Motor neuron (in vitro differentiated cells): ENCODE measurements at places on chromosomes 16 and 17. TPM values are rescaled to one million over a fixed set of nuclear protein-coding genes. Genes with fewer than 3 reads are reported as not detected.

DNA sequence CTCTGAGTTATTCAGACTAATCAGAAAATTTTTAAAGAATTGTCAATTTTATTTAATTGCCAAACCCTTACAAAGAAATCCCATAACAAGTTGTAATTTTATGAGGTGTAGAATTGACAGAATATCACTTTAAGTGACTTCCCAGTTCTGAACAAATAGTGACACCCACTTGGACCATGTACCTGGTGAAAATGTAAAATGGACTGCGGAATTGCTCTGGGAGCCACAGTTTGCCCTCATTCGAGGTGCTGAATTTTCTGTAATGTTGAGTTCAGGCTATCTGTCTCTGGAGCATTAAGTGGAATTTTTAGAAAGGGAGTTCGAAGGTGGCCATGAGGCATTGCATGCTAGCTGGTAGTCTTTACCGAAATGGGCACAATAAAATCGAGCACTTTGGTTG lies 5.1 kb downstream of the GNAO1 start:
- ATAC-seq = no peak

DNA sequence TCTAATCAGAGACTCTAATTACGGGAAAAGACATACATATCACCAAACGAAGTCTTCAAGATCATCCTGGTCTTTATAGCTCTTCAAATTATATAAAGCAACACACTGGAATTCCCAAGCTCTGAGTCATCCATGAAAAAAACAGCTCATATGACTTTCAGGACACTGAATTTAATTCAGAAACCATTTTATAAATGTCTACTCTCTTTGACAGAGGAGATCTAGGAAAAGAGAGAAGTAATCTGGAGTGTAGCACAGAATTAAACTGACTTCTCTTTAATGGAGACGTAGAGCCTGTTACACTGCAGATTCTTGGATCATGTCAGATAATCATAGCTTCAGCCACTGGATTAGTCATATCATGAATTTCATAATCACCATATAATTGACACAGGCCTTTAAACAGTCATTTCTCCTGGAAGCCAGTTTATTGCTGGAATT lies 86.8 kb upstream of the WSB1 start:
- ATAC-seq = peak; percentile 88

DNA sequence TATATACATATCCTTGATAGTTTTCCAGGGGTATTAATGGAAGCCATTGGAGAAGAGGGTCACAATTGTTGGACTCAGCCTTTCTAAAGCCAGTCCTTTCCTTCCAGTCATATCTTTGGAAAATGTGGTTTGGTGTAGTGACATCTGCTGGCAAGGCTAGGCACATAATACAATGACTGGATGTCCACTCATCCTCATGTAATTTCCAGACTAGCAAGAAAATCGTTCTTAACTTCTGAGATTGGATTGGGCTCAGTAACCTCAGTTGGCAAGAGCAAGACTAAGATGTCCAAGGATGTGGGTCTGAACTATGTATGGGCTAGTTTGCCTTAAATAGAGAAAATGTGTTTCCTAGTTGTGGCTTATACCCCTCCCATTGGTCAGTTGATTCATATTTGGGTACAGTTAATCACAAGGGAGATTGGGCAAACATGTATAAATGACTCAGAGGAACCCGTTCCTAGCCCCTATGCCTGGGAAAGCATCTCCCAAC lies 8.7 kb upstream of the KAT7 start:
- ATAC-seq = no peak

GRCh38 chr16:60608971-60609370 lies 1427.3 kb downstream of the CDH8 start:
- ATAC-seq = no peak

DNA sequence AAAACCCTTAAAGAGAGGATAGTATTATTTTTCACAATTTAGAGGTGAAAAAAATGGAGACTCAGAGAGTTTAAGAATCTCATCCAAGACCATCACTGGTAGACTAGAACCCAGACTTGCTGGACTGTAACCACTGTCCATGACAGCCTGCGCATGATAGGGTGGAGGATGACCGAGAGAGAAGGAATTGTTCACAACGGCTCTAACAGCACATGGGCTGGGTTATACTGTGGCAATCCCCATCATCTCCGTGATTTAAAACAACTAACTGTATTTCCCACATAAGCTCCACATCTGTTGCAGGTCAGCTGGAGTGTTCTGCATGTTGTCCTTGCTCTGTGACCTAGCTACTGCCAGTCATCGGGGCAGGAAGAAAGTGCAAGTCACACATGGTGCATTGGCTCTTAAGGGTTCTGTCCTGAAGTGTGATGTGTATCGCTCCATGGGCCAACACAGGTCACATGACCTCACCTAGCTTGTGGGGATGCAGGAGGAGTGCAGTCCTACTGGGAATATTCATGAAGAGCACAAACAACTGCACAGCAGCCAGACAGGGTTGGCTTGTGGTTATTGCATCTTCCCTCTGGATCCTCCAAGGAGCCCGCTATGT lies 131.2 kb upstream of the MPHOSPH6 start:
- ATAC-seq = no peak

- no peak for ATAC-seq
These were observed 42.9 kb upstream of the MRTFB start for GRCh38 chr16:14028202-14028601.

DNA sequence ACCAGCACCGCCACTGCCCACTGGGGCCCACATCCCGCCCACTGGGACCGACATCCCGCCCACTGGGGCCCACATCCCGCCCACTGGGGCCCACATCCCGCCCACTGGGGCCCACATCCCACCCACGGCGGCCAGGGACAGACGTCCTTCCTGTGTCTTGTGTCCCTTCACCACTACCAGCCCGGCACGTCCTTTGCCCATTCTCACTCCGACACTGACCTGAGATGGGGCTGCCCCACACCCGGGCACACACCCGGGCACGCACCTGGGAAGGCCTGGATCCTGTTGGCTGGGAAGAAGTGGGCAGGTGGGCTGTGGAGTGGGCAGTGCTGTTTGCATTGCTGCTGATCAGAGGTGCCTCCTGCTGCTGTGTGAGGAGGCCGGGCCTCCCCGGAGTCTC lies 28.4 kb upstream of the GNG13 start:
- no peak for ATAC-seq

DNA sequence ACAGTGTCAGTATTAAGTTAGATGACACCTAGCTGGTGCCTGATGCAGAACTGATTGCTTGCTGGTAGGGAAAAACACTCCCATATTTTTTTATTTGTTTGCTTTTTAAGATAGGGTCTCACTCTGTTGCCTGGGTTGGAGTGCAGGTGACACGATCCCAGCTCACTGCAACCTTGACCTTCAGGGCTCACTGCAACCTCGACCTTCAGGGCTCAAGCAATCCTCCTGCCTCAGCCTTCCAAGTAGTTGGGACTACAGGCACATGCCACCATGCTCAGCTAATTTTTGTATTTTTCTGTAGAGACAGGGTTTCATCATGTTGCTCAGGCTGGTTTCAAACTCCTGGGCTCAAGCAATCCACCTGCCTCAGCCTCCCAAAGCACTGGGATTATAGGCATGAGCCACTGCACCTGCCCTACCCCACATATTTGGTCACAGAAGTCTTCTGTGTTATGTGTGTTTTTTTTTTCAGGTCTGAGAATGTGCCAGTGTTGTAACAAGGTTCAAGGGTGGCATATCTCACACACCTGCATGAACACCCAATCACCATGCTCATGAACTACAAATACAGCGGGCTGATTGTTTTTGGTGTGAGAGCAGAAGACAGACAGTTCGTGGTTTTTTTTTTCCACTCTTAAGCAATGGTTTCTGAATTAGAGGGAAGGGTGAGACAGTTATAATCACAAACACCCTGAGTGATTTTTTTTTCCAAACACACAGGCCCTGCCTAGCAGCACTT lies 22.8 kb downstream of the SPAG9 start:
- no peak for ATAC-seq

DNA sequence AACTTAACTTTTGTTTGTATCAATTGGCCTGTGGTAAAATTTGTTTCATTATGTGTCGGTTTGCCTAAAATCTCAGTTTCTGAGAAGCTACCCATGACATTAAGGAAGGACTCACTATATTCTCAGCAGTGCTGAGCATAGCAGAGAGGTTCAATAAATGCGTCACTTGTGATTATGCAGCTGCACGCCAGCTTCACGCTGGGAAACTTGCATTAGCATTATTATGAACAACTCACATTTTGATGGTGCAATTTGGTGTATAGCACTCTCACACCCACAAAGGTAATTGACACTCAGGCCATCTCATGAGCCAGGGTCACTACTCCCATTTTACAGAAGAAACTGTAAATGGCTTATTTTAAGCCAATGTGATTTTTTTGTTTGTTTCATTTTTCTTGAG lies 80.6 kb upstream of the SALL1 start:
- no peak for ATAC-seq

GRCh38 chr17:82496529-82497434 lies 22.8 kb upstream of the FOXK2 start:
- ATAC-seq = peak; percentile 57

The GPR139 gene
- total RNA-seq = 2.2 TPM in 2 replicates

DNA sequence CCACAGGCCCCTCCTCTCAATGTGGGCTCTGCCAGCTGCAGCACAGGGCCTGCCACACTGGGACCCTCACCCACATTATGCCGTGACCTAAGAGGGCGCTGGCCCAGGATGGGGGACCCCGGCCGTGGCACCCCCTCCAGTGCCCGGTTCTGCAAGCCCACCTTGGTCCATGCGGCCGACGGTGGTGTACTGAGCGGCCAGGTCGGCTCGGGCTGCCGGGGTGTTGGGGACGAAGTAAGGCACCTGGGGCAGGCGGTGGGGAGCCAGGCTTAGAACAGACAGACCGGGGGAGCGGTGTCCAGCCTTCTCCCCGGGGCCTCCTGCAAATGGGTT lies 6.5 kb downstream of the SGSH start:
- ATAC-seq = no peak

DNA sequence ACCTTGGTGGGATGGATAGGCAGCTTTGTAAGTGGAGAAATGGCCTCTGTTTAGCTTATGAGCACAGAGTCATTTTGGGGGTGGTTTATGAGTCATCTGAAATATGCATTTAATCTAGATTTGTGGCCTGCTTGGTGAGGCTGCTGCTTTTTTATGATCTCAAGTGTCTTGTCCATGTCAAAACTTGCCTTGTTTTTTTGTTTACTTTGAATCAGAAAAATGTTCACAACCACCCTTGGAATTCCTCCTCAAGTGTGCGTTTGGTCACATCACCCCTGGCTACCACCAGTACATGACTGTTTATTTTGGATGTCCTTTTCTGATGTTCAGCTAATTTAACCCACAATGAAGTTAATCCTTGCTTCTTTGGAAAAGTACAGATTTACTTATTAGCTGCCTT lies 64.6 kb downstream of the FTO start:
- no peak for ATAC-seq

GRCh38 chr16:23182206-23182678 lies 303 bp upstream of the SCNN1G start:
- peak; percentile 98 for ATAC-seq
